ENCODE measurements at places on chromosomes 7 and 10.

DNA sequence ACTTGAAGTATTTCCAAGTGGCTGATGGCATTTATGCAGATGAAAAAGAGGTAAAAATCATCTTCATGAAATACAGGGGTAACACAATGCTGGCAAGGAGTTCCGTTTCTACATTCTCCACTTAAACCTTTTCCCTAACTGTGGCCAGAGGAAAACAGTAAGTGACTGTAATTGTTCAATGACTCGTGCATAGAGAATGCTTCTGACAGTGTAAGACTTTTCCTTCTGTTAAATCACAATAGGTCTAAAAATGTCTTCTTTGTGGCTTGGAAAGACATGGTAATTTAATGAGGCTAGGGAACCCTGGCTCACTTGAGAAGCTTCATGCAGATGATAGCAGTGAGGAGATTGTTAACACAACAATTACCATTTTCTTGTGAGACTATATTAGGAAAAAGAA, 50.3 kb upstream of the RSU1 start:
- DNase-seq, result no peak

DNA sequence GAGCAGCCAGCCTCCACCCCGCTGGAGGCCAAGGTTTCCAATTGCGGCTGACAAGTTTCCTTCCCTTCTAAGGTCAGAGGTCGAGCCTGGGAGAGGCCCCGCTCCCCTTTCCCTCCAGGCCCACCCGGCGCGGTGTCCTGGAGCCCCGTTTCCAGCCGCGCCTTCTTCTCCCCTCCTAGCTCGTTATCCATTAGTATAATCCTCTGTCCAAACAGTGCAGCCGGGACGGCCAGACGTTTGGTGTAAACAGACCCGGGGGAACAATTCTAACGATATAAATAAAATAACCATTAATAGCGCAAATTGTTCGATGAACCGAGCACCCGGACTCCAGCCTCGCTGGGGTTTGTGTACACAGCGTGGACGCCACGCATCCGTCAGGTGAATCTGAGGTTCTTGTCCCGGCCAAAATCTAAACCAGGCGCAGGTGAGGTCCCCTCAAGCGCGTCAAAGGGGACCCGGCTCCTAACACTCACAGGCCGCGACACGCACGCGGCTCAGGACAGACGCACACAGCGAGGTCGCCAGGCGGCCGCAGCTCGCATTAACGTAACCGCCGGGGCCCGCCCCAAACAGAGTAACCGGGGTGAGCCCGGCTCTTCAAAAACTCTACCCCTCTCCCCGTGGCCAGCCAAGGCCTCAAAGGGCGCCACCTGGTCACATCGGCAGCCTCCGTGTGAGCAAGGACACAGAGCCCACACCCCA, 10.8 kb upstream of the NKX2-3 start:
- no peak for DNase-seq

- DNase-seq, result no peak
These were observed 45.8 kb upstream of the SKAP2 start for GRCh38 chr7:26910221-26910620.

DNA sequence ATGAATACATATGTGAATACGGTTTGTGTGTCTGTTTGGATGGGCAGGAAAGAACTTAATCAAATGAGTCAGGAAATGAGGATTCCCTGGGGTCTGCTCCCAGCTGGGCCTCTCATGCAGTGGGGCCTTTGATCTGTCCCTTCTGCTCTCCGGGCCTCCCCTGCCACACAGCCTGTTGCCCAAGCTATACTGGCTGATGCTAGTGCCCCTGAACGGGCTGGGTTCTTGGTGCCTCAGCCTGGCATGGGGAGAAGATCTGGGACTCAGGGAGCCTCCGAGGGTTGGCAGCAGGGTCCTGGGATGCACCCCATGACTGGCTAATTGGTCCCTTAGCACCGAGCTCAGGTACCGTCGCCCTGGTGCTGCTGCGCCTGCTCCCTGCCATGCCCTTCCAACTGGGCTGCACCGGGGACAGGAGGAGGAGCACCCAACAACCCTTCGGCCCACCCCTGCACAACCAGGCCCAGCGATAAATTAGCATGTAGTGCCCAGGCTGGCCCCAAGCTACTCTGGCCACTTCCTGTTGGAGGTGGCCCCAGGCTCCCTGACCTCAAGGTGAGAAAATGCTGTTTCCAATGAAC, 59.9 kb upstream of the DUSP5 start:
- DNase-seq, result no peak

DNA sequence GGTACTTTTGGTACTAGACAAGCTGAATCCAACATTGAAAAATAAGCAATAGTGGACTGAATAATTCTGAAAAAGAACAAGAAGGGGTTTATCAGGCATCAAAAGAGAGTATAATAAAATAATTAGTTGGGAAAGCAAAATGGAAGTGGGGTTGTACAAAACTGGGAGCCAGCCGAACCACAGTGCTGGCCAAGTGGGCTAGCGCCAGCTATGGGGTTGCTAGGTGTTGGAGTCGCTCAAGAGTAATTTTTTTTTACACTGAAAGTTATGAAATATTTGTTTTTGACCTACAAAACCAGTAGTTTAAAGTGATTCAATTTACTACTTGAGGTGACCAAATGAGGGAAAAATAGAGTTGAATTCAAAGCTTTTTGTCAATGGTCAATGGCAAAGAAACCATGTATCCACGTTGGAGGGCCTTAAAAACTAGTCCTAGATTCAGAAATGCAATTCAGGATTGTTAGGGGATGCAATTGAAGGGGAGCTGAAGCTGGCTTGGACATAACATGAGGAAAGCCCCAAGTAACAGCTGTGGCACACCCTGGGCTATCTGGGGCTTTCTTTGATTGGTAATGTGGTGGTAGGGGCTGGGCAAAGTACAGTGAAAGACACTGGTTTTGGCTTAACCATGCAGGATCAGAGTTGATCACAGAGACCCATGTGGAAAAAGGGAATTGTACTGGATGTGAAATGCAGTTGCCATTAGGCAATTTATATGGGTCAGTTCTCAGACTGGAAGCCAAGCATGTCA, 28.3 kb upstream of the MSMB start:
- no peak for DNase-seq

All from KBM-7 (cell line).